Renal cortical epithelial cell (primary cell): ENCODE measurements at places on chromosomes 13 and 19. TPM values are rescaled to one million over a fixed set of nuclear protein-coding genes. Genes with fewer than 3 reads are reported as not detected.

Gene CALR3
- total RNA-seq: not detected in 2 replicates

Gene TEX26
- not detected in 2 replicates for total RNA-seq

Gene ZNF649
- 10.9 and 14.9 TPM in 2 replicates for total RNA-seq

Gene ZIC2
- not detected in 2 replicates for total RNA-seq

Gene MISP3
- 1.3 and 1.6 TPM in 2 replicates for total RNA-seq

Gene XAB2
- 19.3 and 52.3 TPM in 2 replicates for total RNA-seq

Gene RASGRP4
- total RNA-seq: not detected in 2 replicates

Gene TLE6
- total RNA-seq: 0.69 and 1.6 TPM in 2 replicates

Gene PSG11
- total RNA-seq: not detected in 2 replicates

Gene SLAIN1
- total RNA-seq: 5.8 and 14.1 TPM in 2 replicates

Gene FAM124A
- total RNA-seq: 0.35 and 0.60 TPM in 2 replicates

Gene HS6ST3
- total RNA-seq: under 0.01 TPM in 2 replicates

Gene ZGLP1
- total RNA-seq: 0.17 and 0.70 TPM in 2 replicates

Gene ZNF426
- 28.8 and 34.1 TPM in 2 replicates for total RNA-seq

Gene GRK1
- total RNA-seq: 0.17 TPM in 1 of 2 replicates, not detected in the other

Gene EFNA2
- 0.10 TPM in 1 of 2 replicates, not detected in the other for total RNA-seq

Gene COQ8B
- total RNA-seq: 18.6 and 44.0 TPM in 2 replicates

Gene LONP1
- total RNA-seq: 99.3 and 116 TPM in 2 replicates

Gene HSD17B14
- 0.60 and 1.7 TPM in 2 replicates for total RNA-seq

Gene ZNF780B
- total RNA-seq: 4.5 and 33.2 TPM in 2 replicates

Gene APC2
- total RNA-seq: 0.05 TPM in 1 of 2 replicates, not detected in the other

Gene TUBA3C
- total RNA-seq: not detected in 2 replicates

Gene KBTBD6
- 7.1 and 17.7 TPM in 2 replicates for total RNA-seq

Gene GPR183
- not detected in 2 replicates for total RNA-seq

Gene NRTN
- total RNA-seq: 0.17 and 0.20 TPM in 2 replicates

Gene CNN2
- total RNA-seq: 312 and 501 TPM in 2 replicates

Gene GIPR
- 0.50 and 1.0 TPM in 2 replicates for total RNA-seq

Gene OR10H1
- 0.45 and 1.7 TPM in 2 replicates for total RNA-seq

Gene CEACAM7
- total RNA-seq: not detected in 2 replicates

Gene HRC
- total RNA-seq: not detected in 2 replicates
